ENCODE measurements at places on chromosomes 13 and 19.

- DNase-seq: no peak
These were observed 60.4 kb downstream of the WDFY2 start for GRCh38 chr13:51644654-51645053.

DNA sequence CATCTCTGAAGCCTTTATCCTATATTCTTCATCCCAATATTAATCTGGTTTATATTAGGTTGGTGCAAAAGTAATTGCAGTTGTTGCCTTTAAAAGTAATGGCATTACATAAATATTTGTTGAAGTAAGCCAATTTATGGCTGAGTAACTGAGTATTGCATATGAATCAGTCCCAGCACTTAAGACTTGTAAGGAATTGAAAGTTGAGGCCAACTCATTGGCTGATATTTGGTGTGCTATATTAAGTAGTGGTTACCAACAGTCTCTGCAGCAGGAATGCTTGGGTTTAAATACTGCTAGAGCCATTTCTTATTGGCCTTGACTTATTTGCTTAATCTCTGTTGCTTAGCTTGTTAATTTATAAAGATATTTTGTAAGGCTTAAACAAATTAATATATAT, 460.7 kb downstream of the GPC6 start:
- DNase-seq: no peak

GRCh38 chr13:93889430-93889951, 590.0 kb downstream of the DCT start:
- DNase-seq: no peak

DNA sequence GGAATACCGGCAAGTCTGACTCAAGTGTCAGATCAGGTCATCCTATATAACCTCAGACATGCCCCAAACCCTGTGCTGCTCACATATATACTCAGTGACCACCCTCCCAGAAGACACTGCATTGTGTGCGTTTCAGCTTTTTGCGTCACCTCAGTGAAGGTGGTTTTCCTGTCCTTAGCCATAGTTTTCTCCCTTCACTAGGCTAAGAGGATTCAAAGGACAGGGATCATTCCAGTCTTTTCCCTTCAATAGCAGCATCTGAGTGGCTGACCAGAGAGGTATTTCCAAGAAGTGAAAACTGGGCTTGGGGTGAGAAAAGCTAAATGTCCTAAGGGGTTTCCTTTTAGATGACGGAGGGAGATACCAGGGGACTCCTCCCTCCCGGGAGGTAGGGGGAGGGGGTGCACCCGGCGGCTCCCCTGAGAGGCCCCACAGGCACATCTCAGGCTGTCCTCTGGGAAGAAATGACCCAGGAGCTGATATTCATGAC, 12.7 kb upstream of the OR10H1 start:
- no peak for DNase-seq

- no peak for DNase-seq
These were observed 62.8 kb upstream of the CEACAM8 start for GRCh38 chr19:42657556-42657955.

DNA sequence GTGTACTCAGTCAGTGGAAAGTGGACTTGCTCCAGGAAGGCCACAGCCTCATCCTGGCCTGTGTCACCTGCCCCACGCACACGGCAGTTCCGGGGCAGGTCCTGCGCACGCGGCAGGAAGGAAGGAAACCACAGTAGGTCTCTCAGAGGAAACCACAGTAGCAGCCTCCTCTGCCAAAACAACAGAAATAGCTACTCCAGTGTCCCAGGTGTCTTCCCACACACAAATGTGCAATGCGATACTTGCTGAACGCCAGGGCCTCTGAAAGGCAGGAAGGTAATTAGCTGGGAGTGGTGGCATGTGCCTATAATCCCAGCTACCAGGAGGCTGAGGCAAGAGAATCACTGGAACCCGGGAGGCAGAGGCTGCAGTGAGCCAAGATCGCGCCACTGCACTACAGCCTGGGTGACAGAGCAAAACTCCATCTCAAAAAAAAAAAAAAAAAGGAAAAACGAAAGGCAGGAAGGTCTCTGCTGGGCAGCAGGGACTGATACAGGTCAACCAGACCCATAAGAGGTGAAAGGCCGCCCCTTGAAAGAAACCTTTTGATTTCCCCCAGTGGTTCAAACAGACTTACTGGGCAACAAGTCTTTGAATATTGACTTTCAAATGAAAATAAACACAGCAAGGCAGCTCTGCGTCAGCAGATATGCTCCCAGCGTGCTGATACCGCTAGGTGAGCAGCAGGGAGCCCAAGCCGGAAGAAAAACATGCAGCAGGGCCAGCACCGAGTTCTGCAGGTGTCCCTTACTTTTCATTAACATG, 49.5 kb downstream of the CRYL1 start:
- no peak for DNase-seq

DNA sequence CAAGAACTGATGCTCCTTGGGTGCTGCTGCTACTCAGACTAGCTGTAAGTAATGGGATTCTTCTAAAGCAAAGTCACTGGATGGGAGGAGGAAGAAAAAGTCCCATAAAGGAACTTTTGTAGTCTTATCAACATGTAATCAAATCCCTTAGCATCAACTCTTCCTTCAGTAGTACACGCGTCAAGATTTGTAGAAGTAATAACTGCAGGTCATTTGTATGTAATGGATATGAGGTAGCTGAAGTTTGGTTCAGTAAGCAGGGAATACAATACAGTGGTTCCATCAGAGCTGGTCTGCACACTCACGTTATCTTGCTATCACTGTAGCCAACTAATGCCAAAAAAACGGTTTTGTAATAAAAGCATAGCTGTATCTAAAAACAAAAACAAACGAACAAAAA, 72.4 kb upstream of the ZDHHC20 start:
- no peak for DNase-seq

GRCh38 chr19:2668175-2668763, 34.2 kb downstream of the GNG7 start:
- DNase-seq: no peak

DNA sequence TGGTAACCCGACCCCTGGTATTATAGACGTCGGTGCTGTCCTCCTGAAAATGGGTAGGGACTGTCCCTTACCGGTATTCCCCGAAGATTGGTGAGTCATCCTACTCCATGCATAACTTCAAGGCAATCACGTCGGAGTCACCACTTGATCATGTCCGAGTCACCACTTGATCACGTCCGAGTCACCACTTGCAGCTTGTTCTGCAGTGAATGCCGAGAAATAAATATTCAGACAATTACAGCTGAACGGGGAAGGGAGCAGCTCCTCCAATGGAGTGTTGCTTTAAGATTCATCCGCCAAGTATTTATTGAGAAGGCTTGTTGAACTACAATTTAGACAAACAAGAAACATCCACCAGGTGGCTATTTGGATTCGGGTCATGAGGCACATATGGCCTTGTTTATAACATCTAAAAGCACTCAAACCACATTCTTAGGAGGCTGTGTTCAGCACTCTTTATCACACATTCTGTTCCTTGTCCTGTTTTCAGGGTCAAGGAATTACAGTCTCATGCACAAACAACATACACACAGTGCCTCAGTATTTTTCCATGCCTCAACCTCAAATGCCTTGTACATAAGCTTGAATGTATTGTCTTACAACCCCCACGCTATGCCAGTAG, 43.1 kb downstream of the ZNF726 start:
- peak; percentile 56 for DNase-seq

- DNase-seq: no peak
These were observed 5.9 kb downstream of the ANO8 start for GRCh38 chr19:17328517-17329365.

DNA sequence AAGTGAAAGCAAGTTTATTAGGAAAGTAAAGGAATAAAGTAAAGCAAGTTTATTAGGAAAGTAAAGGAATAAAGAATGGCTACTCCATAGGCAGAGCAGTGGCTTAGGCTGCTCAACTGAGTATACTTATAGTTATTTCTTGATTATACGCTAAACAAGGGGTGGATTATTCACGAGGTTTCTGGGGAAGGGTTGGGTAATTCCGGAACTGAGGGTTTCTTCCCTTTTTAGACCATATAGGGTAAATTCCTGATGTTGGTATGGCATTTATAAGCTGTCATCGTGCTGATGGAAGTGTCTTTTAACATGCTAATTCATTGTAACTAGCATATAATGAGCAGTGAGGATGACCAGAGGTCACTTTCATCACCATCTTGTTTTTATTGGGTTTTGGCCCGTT, 194.3 kb downstream of the DLEU7 start:
- DNase-seq: no peak

- no peak for DNase-seq
These were observed 284.7 kb downstream of the TSHZ3 start for GRCh38 chr19:31064491-31064890.

DNA sequence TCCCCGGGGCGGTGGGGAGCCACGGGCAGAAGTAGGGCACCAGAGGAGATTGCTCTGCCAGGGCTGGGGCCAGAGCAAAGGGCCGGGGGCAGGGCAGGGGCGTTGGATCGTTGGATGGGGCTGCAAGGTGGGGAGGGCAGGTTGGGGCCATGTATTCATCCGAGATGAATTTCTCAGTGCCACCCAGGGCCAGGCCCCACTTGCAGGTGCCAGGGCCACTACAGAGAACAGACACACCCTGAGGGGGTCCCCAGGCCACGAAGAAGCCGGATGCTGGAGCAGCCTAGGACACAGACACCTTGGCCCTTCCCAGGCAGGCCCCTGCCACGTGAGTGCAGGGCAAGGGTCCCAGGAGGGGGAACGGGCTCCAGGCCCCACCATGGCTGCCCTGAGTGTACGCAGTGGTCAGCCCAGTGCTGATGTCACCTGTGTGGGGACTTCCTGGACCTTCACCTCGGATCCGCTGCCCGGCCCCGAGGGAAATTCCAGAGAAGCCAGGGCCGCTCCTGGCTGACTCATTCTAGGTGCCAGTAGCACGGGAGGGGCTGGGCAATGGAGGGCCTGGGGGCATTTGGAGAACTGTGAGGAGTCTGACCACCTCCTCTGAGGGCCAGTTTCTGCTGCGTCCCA, 9.6 kb upstream of the SBNO2 start:
- no peak for DNase-seq

GRCh38 chr13:52711286-52711685, 28.3 kb downstream of the CNMD start:
- DNase-seq: peak; percentile 10

- no peak for DNase-seq
These were observed 87.9 kb upstream of the WASF3 start for GRCh38 chr13:26469602-26470001.

DNA sequence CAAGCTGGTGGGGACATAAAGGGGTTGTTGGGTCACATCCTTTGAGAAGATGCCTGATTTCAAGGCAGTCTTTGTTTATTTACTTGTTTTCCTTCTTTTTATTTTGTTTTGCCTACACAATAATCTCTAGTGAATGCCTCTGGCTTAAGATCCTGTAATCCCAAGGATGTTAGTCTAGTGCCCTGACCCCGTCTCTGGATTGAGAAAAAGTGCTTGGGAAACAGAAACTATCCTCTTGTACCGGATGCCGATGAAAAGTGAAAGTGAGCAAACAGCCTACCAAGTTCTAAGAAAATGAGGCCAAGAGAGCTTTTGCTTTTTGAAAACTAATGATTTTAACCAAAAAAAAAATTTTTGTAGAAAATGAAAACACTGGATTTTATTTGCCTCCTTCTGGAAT, 42.1 kb upstream of the C1QTNF9 start:
- DNase-seq: no peak

DNA sequence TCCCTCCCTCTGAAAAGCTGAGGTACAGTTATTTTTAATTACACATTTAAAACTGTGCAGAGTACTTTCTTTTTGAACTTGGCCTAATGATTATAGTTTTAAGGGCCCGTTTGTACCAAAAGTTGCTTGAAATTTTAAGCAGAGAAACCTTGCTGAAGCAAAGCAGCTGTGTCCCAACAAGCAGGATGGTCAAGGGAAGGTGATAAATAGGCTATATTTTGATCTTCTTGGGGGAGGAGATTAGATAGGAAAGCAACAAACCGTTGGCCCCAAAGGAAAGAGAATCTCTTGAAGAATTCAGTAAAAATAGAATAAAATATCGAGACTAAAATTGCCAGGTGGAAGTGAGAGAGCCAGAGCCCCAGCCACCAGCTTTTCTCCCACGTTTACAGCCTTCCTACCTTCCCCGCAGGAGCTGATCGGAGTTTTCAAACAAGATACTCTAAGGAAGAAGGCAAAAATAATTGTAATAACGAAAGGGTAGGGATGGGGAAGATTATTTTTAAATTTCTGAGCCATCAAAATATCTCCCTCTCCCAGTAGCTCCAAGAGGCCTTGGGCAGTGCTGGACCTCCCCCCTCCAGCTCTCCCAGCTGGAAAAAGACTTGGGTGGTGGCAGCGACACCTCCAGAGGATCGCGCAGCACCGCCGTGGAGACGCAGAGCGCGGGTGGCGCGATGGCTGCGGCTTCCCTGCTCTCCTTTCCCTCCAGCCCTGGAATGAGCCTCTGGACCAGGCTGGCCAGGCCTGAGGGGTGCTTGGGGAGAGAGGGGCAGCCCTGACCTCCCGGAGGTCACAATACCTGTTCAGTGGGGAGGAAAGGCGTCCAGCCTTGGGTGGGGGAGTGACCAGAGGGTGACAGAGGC, 5.8 kb downstream of the ZIC2 start:
- no peak for DNase-seq

GRCh38 chr13:63684822-63685221, 2269.2 kb upstream of the PCDH20 start:
- DNase-seq: no peak

GRCh38 chr19:39679056-39679790, 23.5 kb downstream of the LGALS16 start:
- DNase-seq: no peak

DNA sequence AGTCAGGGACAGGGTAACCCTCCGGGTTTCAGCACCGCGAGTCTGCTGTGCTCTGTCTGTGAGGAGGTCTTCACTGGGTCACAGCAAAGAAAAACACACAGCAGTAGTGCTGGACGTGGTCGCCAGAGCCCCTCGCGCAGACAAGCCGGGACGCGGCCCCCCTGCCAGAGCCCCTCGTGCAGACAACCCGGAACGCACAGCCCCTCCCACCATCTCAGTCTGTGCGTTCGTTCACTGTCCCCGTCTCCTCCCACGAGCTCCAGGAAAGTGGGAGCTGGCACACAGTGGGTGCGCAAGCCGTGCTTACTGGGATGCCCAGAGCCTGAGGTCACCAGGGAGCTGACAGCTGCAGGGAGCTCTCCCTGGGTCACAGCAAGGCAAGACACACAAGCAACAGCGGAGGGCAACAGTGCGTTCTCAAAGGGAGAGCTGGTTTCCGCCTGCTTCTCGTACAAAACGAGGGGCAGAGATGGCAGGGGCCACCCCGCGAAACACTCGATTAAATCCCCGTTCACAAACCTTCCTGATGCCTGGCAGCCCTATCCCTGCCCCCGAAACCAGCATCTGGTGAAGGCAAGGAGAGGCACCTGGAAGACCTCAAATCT, 3.2 kb upstream of the PLPP2 start:
- DNase-seq: no peak
